ENCODE measurements at places on chromosomes 12 and 14.

- DNase-seq = no peak
Observed at GRCh38 chr12:44510510-44510909, 365.6 kb downstream of the NELL2 start.

GRCh38 chr12:122310626-122311333, 44.5 kb upstream of the VPS33A start:
- DNase-seq = no peak

GRCh38 chr12:9731393-9731792, 1.5 kb downstream of the CLECL1 start:
- DNase-seq = no peak

DNA sequence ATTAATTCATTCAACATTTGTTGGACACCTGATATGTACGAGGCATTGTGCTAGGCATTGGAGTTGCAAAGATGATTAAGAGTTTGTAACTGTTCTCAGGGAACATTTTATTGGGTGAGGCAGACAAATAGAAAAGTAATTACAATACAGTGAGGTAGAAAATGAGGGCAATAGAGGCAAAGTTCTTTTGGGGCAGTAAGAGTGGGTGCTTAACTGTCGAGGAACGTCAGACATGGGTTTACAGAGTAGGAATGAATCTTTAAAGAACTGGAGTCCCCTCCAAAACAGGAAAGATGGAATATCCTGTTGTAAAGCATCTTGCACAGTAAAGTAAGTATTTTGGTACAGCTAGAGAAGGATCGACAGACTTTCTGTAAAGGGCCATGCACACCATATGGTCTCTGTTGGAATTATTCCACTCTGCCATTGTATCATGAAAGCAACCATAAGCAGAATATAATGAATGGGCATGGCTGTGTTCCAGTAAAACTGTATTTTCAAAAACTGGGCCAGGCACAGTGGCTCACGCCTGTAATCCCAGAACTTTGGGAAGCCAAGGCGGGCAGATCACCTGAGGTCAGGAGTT, 9.1 kb downstream of the CREBL2 start:
- no peak for DNase-seq

DNA sequence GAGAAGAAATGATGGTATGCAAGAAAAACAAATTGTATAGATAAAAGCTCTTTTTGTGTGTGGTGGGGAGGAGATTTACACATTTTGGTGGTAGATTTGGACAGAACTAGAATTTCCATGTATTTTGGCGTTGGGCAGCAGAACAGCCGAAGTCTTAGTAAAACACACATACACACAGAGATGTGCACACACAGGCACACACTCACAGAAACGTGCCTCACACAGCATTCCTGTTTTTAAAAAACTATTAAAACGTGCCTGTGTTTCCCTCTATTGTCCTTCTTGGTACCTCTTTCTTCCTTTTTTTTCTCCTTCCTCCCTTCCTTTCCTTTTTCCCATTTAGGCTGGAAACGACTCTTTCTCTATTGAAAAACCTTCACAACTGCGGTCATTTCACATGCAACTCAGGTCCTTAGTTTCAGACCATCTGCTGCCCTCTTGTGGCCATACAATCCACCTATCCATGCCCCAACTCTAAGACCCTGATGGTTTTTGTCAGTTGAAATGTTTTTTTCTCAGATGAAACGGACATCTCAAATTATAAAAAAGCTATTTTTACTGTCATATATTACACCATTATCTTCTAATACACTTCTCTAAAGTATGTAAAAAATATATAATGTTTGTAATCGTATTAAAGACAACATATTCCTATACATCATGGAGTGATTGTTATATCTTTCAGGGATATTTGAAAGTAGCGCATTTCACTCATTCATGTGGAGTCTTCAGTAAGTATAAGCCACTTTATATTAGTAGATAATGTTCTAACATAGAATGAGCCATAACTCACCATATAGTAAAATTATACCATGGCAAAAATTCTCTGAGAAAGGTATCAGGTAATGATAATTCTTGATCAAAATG, 386.7 kb upstream of the NOVA1 start:
- DNase-seq = peak; percentile 3

DNA sequence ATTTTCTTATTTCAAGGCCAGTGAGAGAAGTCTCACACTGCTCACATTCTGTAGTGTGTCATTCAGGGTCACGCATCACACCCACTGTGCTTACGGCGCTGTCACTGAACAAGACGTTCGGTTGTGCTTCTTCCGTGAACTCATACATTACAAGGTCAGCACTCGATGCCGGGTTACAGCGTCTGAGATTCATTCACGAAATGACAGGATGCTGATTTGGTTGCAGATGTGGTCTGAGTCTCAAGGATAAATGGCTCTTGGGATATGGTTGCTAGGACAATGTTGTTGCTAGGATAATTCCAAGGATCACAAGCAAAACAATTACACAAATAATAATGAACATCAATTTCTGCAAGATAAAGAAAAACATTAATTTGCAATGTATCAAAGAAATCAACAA, 47.4 kb downstream of the STX2 start:
- no peak for DNase-seq

- DNase-seq = no peak
Observed at GRCh38 chr12:47757840-47758583, 668 bp downstream of the RAPGEF3 start.

- DNase-seq = no peak
Observed at GRCh38 chr14:70838076-70838475, 28.8 kb upstream of the MAP3K9 start.

GRCh38 chr12:4766445-4766844, 46.2 kb downstream of the GALNT8 start:
- DNase-seq = no peak

GRCh38 chr14:40599725-40600124, 1007.0 kb upstream of the LRFN5 start:
- DNase-seq = no peak

DNA sequence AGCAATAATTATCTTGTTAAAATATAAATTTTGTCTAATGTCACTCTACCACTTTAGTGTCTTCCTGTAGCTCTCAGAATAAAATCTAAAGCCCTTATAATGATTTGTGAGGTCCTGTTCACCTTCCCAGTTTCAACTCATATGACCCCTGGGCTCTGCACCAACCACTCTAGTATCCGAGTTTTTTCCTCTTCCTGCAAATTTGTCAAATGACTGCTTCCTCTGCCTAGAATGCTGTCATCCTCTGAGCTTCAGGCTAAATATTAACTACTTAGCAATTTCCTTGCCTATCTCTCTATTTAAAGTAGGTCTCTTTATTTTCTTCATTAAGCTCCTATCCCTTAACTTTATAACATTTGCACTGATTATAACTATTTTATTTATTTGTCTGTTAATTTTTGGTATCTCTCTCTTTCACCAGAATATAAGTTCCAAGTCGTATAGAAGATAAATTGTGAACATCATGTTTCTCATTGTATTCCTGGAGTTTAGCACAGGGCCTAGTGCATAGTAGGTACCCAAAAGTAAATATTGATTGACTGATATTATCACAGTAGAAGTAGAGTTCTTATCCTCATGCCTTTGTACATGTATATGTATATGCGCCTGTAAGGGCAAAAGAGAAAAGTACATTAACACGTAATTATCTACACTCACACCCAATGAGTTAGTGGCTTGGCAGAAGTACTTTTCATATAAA, 196.0 kb downstream of the BCAT1 start:
- DNase-seq = no peak

- DNase-seq = no peak
Observed at GRCh38 chr12:132765361-132765760, 3.7 kb upstream of the ANKLE2 start.

GRCh38 chr12:105329926-105330282, 587 bp upstream of the C12orf75 start:
- no peak for DNase-seq

- no peak for DNase-seq
Observed at GRCh38 chr12:14239350-14239934, 126.0 kb upstream of the ATF7IP start.

DNA sequence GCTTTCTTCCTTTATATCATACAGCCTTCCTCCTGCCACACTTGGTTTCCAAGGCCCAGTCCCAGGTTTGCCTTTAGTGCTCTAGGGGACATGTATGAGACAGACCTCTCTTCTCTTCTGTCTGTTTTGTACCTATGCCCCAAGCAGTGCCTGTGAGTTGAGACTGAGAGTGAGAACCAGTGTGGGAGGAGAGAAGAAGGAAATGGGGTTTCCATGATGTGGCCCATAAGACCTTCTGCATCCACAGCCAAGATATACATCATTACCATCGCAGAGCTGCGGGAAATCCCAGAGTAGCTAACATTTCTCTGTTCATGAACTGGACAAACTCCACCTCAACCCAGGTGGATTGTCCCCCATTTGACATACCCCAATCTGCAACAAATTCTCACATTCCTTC, 2.8 kb downstream of the TESPA1 start:
- DNase-seq = peak; percentile 38

DNA sequence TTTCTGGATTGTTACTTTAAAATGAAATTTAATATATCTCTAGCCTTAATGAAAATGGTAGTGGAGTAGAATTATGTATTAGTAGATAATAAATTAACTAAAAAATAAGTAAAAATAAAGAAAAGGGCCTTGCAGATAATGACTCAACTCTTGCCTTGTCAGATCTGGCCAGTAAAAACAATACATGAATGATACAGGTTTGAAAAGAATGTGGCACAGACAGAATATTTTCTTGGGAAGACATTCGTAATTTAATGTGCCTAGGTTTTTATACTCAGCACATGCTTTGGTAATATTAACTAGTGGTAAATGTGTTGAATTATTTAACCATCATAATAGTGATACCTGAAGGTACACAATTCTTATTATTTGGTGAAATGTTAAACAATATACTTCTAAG, 28.3 kb downstream of the ATF7IP start:
- DNase-seq = no peak

DNA sequence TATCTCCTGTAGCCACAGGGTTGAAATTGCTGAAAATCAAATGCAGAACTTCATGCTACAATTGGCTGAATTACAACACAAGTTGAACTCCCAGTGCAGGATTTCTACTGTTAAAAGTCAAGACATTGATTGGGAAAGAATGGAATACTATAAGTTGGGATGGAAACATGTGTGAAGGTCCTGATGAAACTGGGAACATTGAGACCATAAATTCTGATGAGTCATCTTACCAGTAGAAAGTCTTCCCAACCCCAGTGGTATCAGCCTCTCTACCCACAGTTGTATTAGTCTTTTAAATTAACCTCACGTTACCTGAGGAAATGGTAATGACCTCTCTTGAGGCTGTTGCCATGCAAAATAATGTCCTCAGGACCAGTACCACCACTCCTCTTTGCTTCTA, 27.4 kb upstream of the DYRK2 start:
- DNase-seq = no peak

DNA sequence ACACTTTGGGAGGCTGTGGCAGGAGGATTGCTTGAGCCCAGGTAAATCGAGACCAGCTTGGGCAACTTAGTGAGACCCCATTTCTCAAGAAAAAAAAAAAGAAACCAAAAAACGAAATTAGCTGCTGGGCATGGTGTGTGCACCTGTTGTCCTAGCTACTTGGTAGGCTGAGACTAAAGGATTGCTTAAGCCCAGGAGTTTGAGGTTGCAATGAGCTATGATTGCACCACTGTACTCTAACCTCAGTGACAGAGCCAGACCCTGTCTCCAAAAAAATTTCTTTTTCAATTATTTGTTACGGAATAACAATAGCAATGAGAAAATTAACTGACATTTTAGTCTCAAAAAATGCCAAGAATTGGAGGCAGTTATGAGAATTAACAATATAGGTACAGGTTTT, 128.0 kb downstream of the CCDC91 start:
- no peak for DNase-seq

- DNase-seq = no peak
Observed at GRCh38 chr12:44509471-44509870, 366.6 kb downstream of the NELL2 start.

DNA sequence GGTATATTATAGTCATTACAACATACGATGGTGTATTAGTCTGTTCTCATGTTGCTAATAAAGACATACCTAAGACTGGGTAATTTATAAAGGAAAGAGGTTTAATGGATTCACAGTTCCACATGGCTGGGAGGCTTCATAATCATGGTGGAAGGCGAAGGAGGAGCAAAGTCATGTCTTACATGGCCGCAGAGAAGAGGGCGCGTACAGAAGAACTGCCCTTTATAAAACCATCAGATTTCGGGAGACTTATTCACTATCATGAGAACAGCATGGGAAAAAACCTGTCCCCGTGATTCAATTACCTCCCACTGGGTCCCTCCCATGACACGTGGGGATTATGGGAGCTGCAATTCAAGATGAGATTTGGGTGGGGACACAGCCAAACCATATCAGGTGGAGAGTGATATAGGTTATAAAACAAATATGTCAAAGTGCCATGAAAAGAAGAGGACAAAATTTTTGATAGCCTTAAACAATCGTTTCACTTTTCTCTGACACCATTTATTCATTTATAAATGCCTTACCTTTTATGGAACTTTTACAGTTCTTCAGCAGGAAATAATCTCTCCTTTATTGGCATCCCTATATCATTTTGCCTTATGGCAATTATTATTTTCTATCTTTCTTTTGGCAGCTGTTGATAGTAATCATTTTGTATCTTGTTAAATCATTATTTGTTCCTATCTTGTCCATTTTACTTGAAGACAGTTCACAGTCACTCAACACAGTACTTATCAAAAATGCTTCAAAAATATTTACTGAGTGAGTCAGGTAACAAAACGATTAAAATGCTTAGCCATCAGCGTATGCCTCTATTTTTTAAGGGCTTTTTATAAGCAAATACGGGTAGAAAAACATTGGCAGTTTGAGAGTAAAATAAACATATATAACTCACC, 196.0 kb downstream of the RAD51B start:
- no peak for DNase-seq

- DNase-seq = no peak
Observed at GRCh38 chr12:6620137-6620884, 13.1 kb upstream of the CHD4 start.

DNA sequence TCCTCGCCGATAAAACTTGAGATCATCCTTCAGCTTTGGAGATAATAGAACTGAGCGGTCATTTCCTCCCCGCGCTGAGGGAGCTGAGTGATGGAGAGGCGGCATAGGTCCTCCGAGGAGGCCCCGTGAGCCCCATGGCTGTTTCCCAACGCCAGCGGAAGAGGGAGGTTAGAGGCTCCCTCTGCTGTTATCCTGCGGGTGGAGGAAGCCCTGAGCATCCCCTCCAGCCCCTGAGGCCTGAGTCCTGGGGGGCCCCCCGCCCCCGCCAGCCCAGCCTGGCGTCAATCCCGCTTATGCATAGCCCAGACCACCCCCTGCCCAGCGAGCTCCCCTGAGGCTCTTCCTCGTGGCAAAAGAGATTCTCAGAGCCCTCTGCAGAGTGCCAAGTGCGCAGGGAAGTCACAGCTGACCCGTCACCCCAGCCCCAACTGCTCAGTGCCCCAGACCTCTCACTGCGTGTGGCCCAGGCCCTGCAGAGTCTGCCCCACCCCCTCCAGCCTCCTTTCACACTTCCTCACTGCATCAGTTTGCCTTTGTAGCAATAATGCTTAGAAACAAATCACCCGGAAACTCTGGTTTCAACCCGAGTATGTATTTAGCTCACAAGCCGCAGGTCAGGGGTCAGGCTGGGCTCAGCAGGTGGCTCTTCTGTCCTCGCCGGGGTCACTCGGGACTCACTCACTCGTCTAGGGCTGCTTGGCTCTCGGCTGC, 44.7 kb upstream of the GALNT9 start:
- DNase-seq = no peak

Data from stimulated activated CD8-positive, alpha-beta memory T cell treated with anti-CD3 and anti-CD28 coated beads, Interleukin-2, amount 100 ng/mL, for 48 hours (primary cell).